ENCODE measurements at places on chromosomes 6 and 20. TPM values are rescaled to one million over a fixed set of nuclear protein-coding genes. Genes with fewer than 3 reads are reported as not detected.
A peak's percentile ranks its signal among the peaks of the same experiment; 100 is the strongest.

SEC23B gene
- total RNA-seq, result 89.5 TPM

LY86 gene
- not detected for total RNA-seq

HECA gene
- total RNA-seq, result 4.2 TPM

PCSK2 gene
- not detected for total RNA-seq

MCCD1 gene
- not detected for total RNA-seq

PPIL6 gene
- 0.62 TPM for total RNA-seq

CFB gene
- 0.86 TPM for total RNA-seq

GRCh38 chr20:63496596-63497120 lies 2.2 kb downstream of the EEF1A2 start:
- DNase-seq, result no peak

- DNase-seq, result no peak
Measured at GRCh38 chr6:165852676-165853075, 189.6 kb upstream of the PDE10A start.

GRCh38 chr20:17833036-17833674 lies 133.4 kb downstream of the BANF2 start:
- DNase-seq, result peak; percentile 48

DNA sequence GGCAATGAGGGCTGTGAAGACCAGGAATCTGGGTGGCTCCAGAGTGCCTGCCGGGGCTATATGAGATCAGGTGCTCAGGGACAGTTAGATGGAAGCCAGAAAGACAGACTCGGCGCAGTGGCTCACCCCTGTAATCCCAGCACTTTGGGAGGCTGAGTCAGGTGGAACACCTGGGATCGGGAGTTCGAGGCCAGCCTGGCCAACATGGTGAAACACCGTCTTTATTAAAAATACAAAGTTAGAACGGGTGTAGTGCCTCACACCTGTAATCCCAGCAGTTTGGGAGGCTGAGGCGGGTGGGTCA lies 43.4 kb downstream of the BCAS4 start:
- no peak for DNase-seq

- DNase-seq, result peak; percentile 10
Measured at GRCh38 chr6:79984261-79984660, 20.2 kb upstream of the TTK start.

DNA sequence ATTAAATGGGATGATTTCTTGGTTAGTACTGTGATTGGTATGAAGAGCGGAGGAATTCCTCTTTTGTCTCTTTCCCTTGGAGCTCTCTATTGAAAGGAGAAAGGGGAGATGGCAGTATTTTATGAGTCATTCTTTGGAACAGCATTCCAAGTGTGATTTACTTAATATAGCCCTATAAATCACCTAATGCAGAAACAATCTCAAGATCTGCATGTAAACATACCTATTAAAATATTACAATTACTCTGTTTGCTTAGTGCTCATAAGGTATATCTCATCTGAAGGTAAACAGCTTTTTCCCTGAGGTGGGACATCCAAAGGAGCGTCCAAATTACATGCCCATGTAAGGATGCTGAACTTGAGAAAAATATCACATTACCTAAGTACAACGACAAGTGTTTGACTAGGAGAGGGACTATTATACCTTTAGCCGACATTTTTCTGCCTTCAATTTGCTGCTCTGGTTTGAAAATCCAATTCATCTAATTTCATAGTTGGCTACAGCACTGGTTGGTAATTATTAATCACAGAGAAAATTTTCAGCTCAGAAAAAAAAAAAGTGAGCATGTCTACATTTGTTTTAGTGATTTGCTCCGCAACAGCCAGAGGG lies 229.0 kb downstream of the FOXC1 start:
- peak; percentile 68 for DNase-seq

DNA sequence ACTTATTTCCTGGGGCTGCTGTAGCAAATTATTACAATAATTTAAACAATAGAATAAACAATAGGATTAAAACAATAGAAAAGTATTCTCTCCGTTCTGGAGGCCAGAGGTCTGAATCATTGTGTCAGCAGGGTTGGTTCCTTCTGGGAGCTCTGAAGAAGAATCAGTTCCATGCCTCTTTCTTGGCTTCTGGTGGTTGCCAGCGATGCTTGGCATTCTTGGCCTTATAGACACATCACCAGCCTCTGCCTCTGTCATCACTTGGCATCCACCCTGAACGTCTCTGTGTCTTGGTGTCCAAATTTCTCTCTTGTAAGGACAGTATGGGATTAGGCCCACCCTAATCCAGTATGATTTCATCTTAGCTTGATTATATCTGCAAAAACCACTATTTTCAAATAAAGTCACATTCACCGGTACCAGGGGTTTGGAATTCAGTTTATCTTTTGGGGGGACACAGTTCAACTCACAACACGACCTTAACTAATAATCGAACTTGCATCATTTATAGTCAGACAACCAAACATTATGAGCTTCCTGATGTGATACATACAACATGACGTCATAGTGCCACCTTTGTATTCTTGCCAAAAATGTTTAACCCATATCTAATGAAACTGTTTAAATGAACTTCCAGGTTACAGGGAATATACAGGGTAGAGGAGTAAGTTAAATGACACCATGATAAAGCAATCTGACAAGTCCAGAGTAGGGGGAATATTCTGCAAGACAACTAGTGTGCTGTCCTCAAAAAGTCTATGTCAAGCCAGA lies 84.7 kb upstream of the RNF24 start:
- no peak for DNase-seq

DNA sequence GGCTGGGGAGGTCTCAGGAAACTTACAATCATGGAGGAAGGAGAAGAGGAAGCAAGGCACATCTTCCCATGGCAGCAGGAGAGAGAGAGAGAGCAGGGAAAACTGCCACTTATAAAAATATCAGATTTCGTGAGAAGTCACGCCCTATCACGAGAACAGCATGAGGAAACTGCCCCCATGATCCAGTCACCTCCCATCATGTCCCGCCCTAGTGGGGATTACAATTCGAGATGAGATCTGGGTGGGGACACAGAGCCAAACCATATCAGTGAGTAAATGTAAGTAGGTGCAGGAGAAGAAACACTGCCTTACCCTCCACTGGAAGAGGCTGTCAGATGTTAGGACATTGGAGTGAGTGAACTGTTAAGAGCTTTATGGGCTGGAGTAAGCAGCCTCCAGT lies 270.4 kb downstream of the TFAP2C start:
- DNase-seq, result no peak

GRCh38 chr6:113629975-113630737 lies 227.0 kb upstream of the MARCKS start:
- no peak for DNase-seq

GRCh38 chr6:13910443-13910842 lies 14.3 kb upstream of the RNF182 start:
- DNase-seq, result no peak

DNA sequence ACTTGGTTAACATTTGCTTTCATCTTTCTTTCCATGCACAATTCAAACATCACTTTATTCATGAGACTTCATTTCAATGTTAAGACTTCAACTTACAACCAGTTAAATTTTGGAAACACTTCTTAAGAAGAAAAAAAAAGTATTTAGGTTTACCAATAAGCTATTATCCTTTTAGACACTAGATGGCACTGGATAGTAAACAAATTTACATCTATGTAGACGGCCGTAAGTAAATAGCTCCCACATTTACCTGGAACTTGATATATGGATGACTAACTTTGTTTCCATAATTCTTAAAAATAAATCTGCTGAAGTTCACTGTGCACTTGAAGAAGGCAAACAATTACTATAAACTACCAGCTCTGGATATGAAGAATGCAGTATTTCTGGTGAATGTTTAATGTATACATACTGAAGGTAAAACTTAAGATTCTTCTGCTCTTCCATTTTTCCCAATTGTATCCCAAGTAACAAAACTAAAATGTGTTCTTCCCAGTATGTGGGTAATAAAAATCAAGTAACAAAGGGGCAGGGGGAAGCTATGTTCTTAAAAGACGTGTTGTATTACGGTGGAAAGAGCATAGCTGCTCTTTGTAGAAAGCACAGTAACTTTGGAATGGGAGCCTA lies 130.6 kb upstream of the C6orf118 start:
- DNase-seq, result peak; percentile 76

DNA sequence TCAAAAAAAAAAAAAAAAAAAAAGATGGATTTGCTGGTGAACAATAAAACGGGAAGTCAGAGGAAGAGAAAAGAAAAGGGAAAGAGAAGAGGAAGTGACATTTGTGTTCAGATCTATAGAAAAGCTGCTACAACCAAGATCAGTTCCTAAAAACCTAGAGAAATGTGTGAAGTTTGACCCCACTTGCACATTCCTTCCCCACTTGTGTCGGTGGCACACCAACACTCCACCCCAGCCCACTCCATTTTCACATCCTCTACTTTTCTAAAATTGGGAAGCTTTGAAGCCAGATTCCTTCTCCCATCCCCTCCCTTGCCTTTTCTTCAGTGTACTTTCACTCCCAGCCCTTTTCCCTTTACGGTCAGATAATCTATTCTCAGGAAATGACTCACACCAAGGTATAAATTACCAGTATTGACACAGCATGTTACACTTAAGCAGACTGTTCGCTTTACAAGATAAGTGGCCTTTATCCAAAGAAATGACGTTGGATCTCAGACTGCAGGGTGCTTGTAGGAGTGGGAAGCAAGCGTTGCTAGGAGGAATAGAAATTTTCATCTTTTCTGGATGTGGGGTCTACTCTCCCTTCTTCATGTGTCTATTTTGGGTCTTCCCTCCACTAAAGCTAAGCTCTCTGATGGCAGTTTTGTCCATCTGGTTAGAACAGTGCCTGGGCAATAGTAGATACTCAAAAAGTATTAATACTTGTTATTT lies 92.5 kb upstream of the ADGRF1 start:
- DNase-seq, result peak; percentile 99

DNA sequence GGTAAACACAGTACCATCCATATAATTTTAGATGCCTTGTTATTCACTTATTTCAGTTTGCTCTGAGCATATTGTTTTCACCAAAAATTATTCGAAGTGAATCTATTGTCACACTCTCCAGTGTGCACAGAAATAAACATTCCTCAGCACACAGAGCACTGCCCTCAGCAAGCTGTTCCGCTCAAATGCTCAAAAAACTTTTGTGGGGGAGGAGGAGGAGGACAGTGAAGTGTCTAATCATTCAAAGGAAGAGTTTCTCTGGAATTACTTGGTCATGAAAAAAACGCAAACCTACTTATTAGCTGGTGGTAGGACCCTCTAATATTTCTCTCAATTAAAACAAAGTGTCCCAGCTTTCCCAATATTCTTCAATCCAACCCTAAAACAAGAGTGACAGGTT lies 88.3 kb downstream of the DTNBP1 start:
- no peak for DNase-seq

GRCh38 chr20:63859166-63859699 lies 2.1 kb upstream of the ABHD16B start:
- DNase-seq, result no peak

GRCh38 chr6:157230910-157231309 lies 92.4 kb downstream of the TMEM242 start:
- no peak for DNase-seq

DNA sequence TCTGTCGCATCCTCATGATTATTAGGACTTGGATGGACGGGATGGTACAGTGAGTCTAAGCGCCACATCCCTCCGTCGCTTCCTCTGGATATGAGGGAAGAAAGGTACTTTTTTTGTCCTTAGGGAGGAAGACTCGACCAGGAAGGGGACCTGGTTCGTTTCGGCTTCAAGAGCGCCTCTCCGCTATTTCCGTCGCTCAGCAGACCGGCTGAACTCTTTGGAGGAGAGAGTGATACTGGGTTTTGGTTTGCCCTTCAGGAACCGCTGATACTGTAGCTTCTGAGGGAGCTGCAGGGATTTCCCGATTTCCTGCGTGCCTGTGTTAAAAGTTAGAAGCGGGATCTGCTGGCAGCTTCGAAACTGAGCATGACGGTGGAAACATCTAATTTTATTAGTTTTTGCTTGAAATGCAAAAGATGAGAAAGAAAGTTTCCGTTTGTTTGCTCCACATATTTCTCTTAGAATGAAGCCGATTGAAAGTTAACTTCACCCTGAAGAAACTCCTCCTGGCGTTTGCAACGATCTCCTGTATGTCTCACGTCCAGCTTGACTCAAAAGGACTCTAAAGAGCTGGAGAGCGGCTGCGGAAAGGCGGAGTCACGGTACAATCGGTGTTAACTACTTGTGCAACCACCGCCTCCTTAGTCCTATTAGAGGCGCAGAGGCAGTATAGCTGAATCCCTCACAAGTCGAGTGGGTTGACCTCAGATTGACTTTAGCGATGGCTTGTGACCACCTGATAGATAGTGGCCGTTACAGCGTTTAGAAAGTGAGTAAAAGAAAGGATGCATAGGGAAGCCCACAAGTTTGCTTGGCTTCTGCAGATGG lies 129.4 kb downstream of the TRIM27 start:
- DNase-seq, result peak; percentile 52

GRCh38 chr6:66930559-66931290 lies 1223.7 kb upstream of the EYS start:
- peak; percentile 66 for DNase-seq

DNA sequence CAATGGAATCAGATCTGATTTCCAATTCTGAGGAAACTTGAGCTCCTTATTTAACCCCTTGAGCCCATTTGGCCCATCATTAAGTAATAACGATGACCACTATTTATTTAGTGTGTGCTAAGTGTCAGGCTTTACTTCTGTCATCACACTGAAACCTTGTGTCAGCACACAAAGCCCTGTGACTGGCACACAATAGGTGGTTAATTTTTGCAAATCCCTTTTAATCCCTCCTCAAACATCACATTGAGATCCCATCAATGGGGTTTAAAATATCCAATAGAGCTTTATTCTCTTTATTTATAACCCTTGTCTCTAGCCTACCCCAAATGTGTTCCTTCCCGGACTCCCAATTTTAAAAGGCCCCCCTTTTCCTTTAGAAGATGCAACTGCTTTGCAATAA lies 656.8 kb upstream of the CHD6 start:
- DNase-seq, result no peak

DNA sequence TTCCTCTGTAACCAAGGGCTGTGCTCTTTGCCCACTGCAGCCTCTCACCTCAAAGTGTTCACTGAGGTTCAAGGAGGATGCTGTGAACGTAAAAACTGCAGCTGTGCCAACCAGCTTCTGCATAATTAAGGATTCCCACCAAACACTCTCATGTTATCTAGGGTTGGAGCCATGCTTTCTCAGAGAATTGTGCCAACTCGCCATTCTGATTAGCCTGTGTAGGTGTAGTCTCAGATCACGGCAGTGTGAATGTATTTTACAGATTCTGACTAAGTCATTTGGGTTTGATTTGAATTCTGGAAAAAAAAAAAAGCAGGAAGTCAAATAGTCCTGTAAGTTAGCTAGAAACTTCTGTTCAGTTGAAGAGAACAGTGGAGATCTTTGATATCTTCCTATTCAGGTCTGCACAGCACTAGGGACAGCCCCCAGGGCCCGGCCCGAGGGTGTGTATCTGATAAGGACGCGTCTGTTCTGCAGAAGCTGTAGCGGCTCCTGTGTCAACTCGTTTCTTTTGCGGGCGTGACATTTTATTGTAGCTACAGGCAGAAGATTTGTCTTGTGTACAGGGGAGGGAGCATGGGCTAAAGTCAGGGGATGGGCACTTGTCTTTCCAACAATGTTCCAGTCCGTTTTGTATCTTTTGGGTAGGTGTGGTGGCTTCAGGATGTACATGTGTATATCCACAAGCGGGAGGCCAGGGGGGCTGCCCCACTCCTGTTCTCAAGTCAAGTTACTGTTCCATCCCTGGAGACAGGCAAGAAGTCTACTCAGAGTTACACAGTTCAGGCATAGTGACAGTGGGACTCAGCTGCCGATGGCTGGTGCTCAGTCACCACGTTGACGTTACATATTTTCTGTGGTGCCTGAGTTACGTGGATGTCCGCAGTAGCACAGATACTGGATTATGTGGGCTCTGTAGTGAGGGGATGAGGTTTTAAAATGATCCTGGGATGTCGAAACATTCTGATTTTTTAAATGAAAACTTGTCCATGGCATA lies 12.4 kb downstream of the IRF4 start:
- DNase-seq, result no peak

- DNase-seq, result peak; percentile 58
Measured at GRCh38 chr20:50191544-50192363, 1.1 kb downstream of the CEBPB start.

GRCh38 chr6:129340983-129341382 lies 369.0 kb downstream of the ARHGAP18 start:
- DNase-seq, result peak; percentile 72
